Ecto neural progenitor cell (in vitro differentiated cells): ENCODE measurements at places on chromosomes 6 and 20.
A peak's percentile ranks its signal among the peaks of the same experiment; 100 is the strongest.

DNA sequence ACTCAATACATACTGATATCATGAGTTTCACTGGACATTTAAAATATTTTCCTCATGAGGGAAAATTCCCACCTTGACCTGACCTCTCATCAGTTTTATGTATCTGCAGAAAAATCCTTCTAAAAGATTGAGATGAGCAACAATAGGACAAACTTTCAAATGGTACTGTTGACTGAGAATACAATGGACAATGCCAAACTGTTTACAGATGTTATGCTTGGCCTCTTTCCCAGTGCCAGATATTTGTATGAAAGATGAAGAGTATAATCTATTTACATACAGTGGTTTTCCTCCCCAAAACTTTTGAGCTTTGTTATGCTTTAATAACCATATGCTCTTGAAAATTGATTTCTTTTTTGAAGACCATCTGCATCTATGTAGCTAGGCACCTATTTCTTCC lies 245.1 kb upstream of the RSPO3 start:
- DNase-seq, result no peak

DNA sequence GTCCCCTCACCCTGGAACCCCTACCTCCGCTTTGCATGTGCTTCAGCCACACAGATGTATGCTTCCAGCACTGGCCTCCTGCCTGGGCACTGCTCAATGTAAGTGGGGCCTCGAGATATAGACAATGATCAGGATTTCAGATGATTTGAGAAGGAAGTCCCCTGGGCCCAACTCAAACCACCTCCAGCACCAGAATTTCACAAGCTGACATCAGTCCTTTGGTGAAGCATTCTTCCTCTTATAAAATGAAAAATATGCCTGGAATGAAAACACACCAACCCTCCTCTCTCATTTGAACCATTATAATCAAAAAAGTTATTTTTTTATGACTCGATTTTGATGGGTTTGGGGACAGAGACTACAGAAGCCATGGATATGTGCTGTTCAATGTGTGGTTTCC lies 48.5 kb downstream of the BTBD3 start:
- DNase-seq, result no peak

GRCh38 chr6:165704045-165704748 lies 41.2 kb upstream of the PDE10A start:
- no peak for DNase-seq

- no peak for DNase-seq
Observed at GRCh38 chr20:10481676-10482075, 46.6 kb downstream of the SLX4IP start.

DNA sequence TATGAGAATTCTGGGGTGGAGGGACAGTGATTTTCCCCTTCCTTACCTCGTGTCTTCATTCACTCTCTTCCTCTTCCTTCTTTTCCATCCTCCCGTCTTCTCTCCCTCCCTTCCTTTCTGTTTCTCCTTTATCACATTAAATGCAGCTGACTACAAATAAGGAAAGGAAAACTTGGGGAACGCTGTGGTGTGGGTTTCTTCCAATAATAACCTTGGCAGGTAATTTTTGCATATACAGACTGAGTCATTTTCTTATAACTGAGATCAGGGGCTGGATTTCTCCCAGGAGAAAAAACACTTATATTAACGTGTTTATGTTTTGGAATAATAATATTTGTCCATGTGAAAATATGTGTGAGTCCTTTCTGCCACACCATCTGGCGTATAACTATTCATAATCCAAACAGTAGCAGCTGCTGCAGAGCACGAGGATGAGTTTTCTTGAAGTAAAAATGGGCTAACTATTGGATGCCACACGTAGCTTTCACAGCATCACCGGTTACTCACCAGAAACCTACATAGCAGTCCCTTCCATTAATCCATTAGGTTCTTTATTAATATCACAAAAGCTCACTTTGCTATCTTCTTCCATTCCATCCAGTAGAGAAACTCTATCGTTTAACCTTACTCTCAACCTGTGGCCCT lies 139.2 kb upstream of the SASH1 start:
- DNase-seq, result no peak

DNA sequence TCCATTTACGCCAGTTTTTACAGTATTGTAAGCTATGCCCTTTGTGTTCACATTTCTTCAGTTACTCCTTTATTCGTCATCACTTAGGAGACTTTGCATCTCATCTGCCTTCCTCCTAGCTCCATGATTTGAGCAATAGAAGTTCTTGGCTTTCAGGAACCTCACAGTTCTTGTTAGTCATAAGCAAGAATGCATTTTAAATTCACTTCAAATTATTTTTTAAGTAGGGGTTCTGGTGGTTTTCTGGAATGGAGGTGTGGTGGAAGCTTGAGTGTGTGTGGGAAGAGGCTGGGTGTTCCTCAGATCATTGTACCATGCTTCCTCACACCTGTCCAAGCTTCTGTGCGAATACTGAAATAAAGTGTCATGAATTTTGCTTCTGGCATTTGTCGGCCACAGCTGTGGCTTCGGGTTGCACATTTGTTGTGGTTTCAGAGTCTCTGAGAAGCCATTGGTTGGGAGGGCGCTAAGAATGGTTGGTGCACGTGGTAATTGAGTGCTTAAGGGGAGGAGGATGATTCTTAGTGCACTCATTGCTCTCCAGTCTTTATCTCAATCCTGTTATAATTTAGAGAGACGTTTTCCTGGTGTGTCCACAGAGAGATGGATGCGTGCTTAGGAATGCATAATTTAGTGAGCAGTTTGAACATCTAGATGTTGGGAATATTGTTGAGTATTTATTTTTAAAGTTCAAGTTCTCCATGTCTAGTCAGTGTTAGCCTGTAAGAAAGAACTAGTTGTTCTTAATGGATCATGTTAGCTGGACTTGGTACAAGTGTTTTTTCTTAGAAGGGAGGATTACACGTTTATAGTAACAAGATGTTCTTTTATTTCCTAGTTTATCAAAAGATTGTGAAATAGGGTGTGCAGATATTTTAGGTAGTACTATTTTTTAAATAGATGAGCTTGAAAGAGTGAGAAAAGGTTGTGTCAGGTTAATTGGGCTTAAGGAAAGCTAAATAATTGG lies 31.9 kb downstream of the FOXO3 start:
- DNase-seq, result no peak

- DNase-seq, result peak; percentile 85
Observed at GRCh38 chr6:35486005-35486925, 10.6 kb downstream of the TEAD3 start.

DNA sequence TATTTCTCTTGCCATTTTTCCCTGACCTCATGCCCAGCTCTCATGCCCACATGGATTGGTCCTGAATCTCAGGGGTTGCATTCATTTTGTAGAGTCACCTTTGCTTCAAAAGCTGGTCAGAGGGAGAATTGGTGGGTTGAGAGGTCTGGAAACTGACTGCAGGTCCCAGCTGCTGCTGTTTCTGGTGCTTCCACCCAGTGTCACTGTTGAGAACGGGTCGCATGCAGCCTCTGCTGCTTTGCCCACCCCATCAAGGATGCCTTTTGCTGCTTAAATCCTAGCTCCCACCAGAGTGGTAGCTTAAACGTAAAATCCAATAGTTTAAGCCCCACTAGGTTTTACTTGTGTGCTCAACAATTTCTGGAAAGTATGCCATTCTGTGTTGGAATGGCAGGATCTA lies 211.4 kb upstream of the TSHZ2 start:
- no peak for DNase-seq

GRCh38 chr20:5270603-5271002 lies 46.2 kb downstream of the PROKR2 start:
- DNase-seq, result no peak

GRCh38 chr6:105209950-105210706 lies 30.3 kb upstream of the POPDC3 start:
- no peak for DNase-seq

DNA sequence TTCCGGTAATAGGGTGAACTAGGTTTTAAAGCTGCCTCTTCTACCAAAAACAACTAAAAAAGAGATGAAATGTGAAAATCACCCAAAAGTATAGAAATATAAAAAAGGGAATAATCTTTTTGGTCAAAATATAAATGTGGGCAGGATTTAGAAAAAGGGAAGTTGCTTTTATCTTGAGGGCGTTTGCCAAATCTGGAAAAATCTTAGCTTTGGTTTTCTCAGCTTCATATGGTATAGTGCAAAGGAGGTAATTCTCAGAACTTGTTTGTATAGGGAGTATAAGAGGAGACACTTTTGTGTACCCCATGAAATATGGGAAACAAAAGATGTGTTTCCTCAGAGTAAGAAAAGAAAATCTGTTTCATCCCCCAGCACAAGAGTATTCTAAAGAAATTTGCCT lies 54.2 kb upstream of the TRIM26 start:
- no peak for DNase-seq

- no peak for DNase-seq
Observed at GRCh38 chr6:49528571-49528970, 21.9 kb upstream of the C6orf141 start.

- DNase-seq, result no peak
Observed at GRCh38 chr20:52864916-52865605, 107.1 kb upstream of the TSHZ2 start.

DNA sequence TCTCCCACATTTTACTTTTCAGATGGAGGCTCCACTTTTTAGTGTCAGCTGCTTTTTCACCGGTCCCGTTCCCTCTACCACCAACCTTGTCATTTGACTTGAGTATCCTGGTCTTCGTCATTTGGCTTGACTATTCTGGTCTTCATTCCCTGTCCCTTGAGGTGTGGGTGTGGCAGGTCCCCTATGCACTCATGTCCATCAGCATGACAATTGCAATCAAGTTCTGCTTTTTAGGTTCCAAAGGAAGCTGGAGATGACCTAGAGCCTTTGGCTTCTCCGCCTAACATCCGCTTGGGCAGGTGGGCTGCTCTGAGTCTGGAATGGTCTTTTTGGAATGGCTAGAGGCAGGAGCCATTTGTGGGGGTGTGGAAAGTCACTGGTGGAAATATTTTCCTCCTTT lies 99.8 kb upstream of the MLN start:
- no peak for DNase-seq

GRCh38 chr6:135073756-135074393 lies 19.3 kb upstream of the HBS1L start:
- DNase-seq, result no peak

DNA sequence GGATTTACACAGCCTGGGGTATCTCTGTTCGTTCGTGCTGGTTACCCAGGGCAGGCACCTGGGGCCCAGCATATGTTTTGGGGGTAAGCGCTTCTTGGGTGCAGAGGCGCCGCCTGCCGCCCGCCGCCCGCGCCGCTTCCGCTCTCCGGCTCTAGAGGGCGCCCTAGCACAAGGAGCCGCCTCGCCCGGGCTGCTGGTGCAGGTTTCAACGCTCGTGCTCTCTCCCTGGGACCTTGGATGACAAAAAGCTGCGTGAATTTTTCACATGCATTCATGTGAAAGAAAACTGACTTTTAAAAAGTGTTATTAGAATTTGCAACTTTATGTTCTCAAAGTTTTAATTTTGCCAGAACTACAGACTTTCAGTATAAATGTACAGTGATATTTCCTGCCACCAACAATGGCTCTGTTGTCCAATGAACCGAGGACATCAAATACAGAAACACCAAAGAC lies 32.5 kb downstream of the PRR18 start:
- peak; percentile 87 for DNase-seq

GRCh38 chr6:119137194-119138072 lies 59.0 kb upstream of the FAM184A start:
- no peak for DNase-seq

DNA sequence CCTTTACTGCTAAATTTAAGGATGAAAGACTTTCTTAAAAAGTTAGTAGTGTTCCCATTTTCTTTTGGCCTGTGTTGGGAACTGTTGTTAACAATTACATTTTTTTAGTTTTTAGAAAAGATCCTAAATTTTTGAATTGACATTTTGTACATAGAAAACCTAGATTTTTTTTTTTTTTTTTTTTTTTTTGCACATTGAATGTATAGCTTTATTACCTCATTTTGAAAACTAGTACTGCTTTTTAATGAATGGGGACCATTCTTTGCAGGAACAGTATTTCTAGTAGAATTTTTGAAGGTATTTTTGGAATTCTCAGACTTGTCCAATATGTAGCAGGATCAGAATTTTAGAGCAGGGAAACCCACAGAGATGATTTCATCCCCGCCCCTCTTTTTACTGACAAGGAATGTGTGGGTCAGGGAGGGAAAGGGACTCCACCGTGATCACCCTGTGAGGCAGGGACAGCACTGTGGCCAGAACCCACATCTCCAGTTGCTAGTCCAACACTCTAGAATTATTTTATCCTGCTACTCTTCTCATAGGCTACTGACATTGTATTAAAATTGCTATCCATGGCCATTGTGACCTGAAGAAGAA lies 154.4 kb upstream of the SUPT3H start:
- no peak for DNase-seq

GRCh38 chr6:113076116-113076515 lies 729.0 kb downstream of the RFPL4B start:
- no peak for DNase-seq

DNA sequence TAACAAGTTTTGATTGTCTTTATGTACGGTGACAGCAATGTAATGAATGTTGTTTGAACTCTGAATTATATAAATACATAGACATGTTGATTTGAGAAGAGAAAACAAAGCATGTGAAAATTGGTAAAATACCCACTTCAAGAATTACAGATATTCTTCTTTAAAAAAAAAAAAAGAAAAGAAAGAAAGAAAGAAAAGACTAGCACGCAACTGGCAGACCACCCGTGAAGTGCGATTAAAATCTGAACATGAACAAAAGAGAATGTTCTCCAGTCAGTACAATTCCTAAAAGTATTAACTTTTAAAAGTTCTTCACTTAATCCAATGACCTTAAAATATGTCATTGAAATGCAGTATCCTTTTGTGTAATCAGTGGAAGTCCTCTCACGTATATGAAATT lies 434.9 kb downstream of the TFAP2A start:
- DNase-seq, result no peak

DNA sequence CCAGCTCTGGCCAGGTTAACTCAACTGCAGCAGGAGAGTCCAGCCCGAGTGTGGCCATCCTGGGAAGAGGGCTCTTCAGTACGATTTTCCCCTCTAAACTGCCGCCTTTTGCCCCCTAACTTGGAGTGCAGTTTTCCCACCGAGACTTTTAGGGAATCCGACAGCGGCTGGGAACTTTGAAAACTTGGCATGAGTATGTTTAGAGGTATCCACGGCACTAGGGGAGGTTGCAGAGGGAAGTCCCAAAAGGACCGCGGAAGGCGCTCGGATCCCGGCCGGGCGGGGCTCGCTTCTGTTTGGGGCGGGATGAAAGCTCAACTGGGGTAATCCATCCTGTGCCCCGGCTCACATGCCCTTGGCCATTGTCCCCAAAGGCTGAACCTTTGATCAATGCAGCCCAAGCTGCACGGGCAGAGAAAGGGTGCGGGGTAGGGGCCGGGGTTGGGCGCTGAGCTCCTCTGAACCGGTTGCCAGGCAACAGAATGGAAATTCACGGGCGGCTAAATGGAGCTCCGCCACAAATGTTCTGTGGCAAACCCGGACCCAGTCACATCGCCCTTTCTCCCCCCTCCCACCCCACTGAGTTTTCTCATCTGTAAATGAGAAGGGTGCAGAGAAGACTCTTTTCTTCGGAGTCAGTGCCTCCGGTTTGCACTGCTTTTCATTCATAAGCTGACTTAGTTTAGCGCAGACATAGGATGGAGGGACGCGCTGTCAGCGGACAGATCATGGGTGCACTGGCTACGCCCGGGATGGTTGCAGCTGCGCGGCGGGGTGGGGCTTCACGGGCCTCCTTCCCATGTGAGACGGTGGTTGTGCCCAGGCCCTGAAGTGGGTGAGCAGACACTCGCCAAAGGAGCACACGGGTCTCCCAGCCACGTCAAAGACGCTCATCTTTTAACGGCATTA lies 2.3 kb downstream of the BMP6 start:
- DNase-seq, result peak; percentile 74
